Tibial nerve (tissue), 4 donors: ENCODE measurements at places on chromosomes 2 and 18.

GRCh38 chr2:222859786-222860612, 837 bp upstream of the ACSL3 start:
- no peak for DNase-seq

DNA sequence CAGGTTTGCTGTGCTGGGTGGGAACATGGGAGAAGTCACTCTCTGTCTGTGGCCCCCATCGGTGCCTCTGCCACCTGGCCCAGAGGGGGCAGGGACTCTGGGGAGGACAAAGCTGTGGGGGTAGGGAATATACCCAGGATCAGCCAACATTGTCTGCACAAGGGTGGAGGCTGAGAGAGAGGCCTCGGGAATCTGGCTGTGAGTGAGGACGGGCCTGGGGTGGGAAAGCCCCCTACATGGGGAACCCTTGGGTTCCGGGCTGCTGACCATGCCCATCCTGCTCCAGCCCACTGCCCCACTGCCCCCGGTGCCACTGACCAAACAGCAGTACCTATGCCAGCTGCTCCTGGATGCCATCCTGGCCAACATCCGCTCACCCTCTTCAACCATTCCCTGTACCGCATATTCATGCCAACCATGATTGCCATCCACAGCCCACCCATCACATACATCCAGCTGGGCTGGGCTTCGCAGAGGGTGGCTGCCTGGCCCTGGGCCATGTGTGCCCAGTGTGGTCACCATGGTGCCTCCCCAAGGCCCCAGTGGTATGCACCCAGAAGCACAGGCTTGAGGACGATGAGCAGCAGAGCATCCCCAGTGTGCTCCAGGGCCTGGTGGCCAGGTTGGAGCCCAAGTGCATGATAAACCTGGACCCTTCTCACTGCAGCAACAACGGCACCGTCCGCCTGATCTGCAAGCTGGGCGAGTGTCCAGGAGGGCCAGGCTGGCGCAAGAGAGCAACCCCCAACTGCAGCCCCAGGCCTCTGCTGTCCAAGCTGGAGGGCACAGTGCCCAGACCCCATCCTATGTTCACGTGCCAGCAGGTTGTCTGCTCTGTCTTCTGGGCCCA, 6.9 kb upstream of the POTEF start:
- no peak for DNase-seq

DNA sequence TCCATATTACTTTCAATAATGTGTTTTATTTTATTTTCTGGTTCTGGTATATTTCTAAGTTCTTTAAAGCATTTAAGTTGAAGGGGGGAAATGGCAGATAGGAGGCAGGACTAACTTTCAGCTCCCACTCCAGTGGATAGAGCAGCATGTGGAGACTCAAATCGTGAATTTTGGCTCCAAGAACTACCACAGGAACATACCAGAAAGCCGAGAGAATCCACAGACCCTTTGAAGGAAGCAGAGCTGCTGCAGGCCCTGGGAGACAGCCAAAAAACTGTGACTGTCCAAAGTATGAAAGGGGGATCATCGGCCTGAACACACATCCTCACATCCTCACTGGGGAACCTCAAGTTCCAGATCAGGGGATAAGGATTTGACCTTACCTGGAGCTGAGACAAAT, 207.6 kb upstream of the VWC2L start:
- no peak for DNase-seq

GRCh38 chr2:58598171-58598570, 357.0 kb upstream of the FANCL start:
- no peak for DNase-seq

GRCh38 chr2:235506291-235506996, 12.6 kb downstream of the AGAP1 start:
- no peak for DNase-seq

DNA sequence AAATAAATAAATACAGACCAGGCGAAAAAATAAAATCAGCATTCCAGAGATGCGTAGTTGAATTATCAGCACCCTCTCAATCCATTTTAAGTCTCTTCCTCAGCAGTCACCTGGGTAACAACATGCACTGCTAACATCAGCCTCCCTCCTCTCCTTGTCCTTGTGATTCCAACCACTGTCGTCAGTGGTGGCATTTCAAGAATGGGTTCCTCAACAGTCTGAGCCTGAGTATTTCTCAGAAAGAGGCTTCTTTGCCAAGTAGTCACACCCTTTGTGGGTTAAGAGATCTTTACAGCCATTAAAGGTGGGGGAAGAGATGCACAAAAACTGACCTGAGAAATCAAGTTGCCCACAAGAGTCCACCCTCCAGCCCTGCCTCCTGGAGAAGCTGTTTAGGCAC, 39.0 kb downstream of the NOL10 start:
- DNase-seq, result no peak

- no peak for DNase-seq
These were observed 18.9 kb downstream of the INPP4A start for GRCh38 chr2:98463551-98463971.

GRCh38 chr18:62183578-62184195, 3.2 kb downstream of the PIGN start:
- DNase-seq, result peak; percentile 51

DNA sequence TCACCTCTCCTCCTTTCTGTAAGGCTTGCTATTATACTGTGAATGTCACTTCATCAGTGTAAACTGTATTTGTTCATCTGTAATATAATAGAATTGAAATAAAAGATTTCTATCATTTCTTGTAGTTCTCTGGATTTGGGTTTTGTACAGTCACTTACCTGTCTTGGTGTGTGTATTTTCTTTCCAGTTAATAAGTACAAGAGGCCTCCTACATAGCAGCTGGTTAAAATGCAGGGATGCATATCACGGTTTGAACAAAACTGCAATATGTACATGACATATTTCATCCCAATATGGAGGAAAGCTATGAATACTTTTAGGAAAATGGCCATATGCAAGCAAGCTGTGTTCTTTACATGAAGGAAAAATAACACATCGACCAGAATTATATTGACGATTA, 5.4 kb upstream of the STAT1 start:
- DNase-seq, result no peak

DNA sequence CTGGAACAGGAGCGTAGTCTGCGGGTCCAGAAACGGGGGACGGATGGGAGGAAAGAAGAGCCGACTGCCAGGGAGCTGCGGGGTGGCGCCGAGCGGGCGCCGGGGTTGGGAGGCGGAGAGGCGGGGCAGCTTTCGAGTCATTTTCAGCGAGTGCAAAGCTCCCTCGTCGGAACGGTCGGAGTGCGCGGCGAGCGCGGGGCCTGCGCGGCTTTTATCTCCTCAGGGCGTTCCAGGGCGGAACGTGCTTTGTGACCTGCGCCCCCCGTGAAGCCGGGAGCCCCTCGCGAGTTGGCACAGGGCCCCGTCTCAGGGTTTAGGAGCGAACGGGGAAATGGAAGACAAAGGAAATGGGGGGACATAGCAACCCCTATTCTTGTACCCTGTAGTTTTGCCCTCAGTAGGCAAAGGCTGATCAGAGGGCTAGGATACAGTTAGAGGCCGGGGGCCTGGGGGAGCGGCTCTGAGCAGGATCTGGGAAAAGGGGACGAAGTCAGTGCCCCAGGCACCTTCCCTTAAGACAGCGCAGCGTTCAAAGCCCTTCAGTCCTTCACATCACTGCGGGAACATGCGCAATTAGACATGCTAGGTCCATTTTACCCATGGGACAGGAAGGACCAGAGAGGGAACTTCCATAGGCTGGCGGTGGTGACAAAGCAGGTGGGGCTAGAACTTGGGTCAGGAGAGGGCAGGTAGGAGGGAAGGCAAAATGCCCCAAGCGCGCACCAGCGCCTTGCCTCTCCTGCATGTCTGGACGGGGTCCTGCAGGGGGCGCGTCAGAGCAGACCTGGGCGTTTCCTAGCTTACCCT, 60.1 kb upstream of the IL1RL1 start:
- DNase-seq, result no peak

DNA sequence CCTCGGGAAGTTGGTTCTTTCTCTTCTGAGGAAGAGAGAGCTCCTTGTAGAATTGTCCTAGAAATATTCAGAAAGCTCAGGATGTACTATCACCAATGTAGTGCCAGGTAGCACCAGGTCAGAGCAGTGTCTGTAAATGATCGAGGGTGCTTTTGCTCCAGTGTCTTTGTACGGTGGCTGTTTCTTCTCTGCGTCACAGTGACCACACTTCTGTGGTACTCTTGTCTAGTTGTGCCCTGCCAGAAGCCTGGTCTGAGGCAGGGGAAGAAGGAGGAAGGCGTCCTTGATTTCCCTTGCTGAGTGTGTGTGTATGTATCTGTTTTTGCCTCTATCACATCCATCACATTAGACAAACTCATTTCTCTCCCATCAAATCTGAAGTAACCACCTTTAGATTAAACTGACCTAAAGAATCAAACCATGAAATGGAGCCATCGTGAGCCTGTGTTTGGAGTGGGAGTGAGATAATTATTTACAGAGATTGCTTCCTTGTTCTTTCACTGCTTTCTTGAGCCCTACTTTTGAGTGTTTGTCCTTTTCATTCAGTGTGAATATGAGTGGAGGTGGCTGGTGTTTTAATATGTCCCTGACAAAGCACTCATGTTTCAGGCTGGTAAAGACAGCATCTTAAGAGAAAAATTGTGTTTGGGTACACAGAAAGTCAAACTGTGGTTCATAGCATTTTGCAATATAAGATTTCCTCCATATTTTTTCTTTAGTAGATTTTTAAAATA, 97.2 kb downstream of the ACOXL start:
- no peak for DNase-seq

DNA sequence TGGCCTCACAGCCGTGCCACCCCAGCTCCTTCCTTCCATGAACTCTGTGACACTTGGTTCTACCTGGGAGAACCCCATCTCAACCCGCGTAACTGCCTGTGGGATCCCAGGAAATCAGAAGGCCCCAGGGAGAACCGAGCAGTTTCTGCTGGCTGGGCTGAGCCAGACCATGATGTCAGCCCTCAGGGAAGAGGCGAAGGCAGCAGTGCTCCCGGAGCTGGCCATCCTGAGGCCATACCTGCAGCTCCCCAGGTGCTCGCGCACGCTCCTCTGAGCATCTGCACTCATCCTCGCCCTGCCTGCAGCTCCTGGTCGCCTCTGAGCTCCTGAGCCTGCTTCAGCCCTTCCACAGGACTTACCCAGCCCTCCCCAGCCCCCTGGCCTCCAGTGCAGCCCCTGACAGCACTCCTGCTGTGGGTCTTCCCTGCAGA, 186.1 kb downstream of the SEPTIN10 start:
- no peak for DNase-seq

GRCh38 chr18:27109451-27109850, 75.7 kb downstream of the CHST9 start:
- no peak for DNase-seq

GRCh38 chr18:46809145-46809544, 52.3 kb upstream of the ST8SIA5 start:
- no peak for DNase-seq

DNA sequence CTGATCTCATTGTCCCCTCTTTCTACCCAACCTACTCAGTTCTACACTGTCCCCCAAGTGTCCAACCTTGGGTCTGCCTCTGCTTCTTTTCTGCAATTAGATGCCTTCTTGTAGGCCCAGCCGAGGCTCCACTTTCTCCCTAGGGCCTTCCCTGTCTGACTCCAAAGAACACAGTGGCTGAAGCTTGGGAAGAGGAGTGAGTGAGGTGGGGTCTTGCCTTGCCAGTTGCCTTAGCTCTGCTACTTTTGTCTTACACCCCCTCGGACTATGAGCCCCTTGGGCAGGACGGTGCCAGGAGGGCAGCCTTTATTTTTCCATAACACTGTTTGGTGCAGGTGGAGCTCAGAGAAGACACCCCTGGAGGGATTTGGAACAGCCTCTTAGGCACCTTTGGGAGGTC, 345.1 kb downstream of the CYP26B1 start:
- DNase-seq, result no peak
